ENCODE measurements at places on chromosomes 3 and 15.

DNA sequence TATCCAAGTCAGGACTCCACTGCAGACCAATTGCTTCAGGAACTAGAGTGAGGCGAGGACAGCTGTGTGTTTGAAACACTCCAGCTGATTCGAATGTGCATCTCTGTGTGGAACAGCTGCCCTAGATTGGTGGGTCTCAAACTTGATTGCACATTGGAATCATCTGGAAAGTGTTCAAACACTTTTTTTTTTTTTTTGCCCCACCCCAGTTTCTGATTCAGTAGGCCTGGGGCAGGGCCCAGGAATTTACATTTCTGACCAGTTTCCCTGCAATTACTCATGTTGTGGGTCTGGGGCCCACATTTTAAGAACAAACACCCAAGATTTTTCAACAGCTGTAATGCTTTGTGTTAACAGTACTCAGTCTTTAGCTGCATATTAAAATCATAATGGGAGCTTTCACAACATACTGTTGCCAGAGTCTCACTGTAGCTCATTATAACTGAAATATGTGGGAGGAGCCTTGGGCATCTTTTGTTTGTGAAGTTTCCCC, 156.6 kb downstream of the NR1D2 start:
- DNase-seq, result no peak

DNA sequence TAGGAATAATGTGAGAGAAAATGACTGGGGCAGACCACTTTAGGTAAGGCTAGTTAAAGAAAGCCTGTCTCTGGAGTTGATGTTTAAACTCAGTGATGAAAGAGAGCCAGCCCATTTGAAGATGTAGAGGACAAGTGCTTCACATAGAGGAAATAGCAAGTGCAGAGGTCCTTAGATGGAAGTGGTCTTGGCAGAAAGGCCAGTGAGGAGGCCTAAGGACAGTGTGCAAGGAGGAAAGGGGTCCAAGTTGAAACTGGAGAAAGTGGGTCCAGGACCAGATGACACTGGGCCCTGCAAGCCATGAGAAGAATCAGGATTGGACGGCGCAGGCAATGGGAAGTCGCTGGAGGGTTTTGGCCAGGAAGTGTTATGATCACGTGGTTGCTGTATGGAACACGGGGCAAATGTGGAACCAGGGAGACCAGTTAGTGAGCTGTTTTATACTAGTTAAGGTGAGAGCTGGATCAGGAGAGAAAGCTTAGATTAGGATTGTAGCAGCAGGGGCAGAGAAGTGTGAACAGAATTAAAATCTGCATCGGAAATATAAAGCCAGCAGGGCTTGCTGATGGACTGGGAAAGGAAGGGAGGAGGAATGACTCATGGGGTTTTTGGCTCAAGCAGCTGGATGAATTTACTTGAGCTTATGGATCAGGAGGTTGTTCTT, 48.0 kb upstream of the SCAANT1 start:
- peak; percentile 68 for DNase-seq

GRCh38 chr3:80676261-80676660, 908.5 kb upstream of the ROBO1 start:
- no peak for DNase-seq

GRCh38 chr3:142633073-142633472, 36.9 kb downstream of the PLS1 start:
- DNase-seq, result no peak

DNA sequence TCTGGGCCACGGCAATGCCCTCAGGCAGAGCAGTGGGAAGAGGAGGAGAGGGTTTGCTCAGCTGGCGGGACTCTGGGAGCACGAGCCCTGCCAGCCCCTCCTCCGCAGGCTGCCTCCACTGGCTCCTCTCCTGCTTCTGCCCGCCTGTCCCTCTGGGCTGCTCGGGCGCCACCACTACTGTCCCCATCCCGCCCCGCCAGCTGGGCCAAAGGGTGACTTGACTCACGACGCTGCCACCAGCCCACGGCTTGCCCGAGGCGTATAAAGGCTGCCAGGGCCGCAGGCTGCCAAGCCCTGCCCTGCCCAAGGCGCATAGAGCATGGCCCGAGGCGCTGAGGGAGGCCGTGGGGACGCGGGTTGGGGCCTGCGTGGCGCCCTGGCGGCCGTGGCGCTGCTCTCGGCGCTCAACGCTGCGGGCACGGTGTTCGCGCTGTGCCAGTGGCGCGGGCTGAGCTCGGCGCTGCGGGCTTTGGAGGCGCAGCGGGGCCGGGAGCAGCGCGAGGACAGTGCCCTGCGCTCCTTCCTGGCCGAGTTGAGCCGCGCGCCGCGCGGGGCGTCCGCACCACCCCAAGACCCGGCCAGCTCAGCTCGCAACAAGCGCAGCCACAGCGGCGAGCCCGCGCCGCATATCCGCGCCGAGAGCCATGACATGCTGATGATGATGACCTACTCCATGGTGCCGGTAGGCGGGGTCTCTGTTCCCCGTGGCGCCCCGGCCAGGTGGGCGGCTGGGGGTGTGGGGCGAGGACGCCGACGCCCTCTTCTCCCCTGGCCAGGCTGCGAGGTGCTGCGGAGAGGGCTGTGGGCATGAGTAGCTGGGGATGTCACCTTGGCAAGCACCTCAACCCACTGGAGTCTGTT, at the start of gene GLDN:
Gene GLDN (plus strand): TSS at position 290 of the 861 bp plus-strand sequence. CDS start 30 bp downstream, at position 320.
- DNase-seq, result no peak

DNA sequence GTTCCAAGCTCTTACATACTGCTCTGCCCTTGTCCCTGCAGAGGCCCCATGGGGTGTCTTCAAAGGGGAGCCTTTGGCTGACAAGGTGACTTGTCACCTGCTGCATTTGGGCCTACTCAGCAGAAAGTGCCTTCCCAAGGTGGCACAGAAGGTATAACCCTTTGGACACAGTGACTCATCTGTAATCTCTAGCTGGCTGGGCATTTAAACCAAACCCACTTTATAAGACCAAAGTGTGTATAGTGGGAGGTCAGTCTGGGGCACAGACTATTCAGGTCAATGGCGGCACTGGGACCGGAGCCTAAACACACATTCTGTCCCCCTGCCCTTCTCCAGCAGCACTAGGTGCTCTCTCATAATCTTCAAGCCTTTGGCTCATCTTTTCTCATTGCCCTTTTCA, 35.1 kb downstream of the GJD2 start:
- no peak for DNase-seq

GRCh38 chr3:126518779-126519177, 1.2 kb upstream of the UROC1 start:
- DNase-seq, result no peak

GRCh38 chr15:64351265-64351664, 4.7 kb downstream of the CSNK1G1 start:
- DNase-seq, result no peak

GRCh38 chr15:29651476-29652233, 170.6 kb downstream of the TJP1 start:
- DNase-seq, result no peak

- DNase-seq, result peak; percentile 78
These were observed 89.5 kb upstream of the UBE2E2 start for GRCh38 chr3:23113455-23114171.

- no peak for DNase-seq
These were observed 3.1 kb downstream of the PLXNA1 start for GRCh38 chr3:126986001-126986400.

DNA sequence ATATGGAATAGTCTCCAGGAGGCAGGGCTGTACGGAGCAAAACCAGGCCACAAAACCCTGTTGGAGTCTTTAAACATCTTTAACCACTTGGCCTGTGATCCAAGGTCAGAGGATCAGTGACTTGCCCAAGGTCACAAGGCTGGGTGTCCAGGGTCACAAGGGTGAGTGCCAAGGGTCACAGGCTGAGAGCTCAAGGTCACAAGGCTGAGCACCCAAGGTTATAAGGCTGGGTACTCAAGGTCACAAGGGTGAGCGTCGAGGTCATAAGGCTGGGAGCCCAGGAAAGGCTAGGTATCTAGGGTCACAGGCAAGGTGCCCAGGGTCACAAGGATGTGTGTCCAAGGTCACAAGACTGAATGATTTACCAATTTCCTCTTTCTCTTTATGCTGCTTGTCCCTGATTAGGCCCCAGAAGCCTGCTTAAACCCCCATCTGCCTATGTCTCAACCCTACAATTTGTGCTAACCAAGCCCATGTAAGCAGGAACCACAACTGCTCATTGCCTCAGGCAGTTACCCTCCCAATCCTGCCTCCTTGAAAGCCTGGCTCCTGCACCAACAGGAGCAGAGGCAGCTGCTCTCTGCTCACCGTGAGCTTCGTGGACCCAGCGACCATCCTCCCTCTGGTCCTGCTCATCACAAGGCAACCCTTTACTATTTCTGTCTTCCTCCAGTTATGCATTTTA, 51.5 kb downstream of the MGLL start:
- DNase-seq, result peak; percentile 79

DNA sequence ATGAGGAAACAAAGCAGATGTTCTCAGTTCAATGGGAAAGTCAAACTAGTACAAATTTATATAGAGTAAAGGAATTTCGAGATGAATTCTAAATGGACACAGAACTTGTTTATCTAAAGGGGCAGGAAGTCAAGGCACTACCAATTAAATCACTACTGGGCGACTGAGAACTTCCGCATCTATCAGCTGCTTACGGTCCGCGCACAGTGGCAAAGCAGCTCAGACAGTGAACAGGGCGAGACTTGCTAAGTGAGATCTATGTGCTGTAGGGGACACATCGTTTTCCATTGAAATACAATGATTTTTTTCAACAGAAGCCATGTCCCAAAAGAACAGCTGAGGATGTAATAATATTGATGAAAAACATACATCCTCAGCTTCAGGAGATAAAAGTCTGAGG, 105.0 kb downstream of the CHRNA7 start:
- DNase-seq, result no peak

DNA sequence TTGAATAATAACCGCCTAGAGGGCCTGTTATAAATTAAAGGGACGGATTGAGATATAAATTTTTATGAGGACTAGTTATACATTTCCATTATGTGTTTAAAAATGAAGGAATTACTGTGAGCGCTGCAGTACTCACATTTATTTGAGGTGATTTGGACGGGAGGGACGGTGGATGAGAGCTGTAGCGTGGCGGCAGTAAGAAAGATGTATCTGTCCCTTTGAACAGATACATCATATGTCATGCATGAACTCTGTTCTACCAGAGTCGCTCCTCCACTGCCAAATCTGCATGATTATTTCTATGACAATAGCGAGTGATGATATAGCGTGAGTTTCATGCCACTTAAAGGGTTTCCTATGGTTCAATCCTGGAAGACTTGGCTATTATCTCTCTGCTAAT, 538.8 kb downstream of the MCTP2 start:
- DNase-seq, result no peak

- no peak for DNase-seq
These were observed 243.2 kb upstream of the NR2F2 start for GRCh38 chr15:96087180-96087884.

- DNase-seq, result no peak
These were observed 800 bp downstream of the EPHA3 start for GRCh38 chr3:89108291-89108550.

DNA sequence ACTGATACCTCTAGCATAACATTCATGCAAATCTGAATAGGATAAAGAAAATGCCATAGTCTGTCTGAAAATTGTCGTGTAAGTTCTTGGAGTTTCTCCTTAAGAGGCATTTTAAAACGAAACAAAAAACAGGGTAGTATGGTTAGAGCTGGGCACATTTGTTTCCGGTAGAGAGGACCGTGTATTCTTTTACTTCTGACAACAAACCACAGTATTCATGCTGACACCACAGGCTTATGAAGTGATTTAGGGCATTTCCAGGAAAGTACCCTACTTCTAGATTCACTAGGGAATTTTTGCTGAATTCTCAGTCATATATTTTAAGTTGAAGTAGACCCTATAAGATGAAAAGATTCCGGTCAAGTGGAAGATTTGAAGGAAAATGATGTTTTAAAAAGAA, 541.3 kb downstream of the UNC13C start:
- DNase-seq, result peak; percentile 9

DNA sequence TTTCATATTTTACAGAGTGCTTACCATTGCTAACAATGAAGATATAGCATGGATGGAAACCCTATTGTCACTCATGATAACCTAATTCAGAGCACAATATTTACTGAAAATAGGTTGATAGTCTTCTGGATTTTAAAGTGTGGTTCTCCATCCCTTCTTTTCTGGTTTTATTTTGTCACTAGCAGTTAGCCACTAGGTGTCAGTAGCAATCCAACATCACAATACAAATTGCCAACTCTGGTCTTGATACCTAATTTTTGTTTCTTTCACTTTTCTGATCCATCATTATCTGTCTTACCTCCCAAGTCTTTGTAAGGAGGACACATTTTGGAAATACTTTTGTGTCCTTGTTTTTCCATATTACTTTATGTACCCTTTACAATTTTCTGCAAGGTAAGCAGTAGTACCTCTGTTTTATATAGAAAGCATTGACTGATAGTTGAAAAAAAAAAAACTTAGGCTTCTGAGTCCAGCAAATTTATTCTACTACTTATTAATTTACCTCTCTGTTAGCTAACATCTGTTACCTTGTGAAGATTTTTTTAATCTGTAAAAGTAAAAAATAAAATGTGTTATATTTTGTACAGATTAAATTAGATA, 28.3 kb upstream of the CRYBG3 start:
- DNase-seq, result peak; percentile 51

GRCh38 chr3:194136519-194137007, 615 bp downstream of the HES1 start:
- DNase-seq, result peak; percentile 7

DNA sequence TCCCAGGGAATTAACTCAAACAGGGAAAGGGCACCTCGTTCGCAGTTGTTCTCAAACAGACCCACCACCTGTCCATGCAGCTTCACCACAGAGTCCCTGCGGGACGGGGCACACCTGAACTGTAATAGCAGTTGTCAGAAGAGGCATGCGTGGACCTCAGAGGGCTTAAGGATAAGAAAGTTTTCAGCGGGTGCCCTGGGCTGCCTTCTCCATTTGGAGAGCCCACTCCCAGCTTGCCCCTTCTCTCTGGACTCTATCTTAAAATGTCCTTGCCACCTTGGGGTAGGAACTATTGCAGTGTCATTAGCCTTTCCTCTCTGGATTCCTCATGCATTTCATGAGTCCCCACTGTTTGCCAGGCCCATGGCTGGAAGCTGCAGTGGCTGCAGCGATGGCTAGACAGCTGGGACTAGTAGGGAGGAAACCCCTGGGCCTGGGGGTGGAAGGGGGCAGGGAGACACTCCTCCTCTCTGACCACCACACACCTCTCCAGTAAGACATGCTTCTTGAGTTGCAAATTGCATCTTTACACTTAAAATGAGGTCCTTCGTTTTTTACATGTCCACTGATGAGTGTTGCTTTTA, 33.5 kb downstream of the PDIA5 start:
- DNase-seq, result no peak

- peak; percentile 59 for DNase-seq
These were observed 5.4 kb downstream of the UBE2E1 start for GRCh38 chr3:23811185-23811527.

- DNase-seq, result no peak
These were observed 305.3 kb downstream of the SATB1 start for GRCh38 chr3:18119866-18120265.

DNA sequence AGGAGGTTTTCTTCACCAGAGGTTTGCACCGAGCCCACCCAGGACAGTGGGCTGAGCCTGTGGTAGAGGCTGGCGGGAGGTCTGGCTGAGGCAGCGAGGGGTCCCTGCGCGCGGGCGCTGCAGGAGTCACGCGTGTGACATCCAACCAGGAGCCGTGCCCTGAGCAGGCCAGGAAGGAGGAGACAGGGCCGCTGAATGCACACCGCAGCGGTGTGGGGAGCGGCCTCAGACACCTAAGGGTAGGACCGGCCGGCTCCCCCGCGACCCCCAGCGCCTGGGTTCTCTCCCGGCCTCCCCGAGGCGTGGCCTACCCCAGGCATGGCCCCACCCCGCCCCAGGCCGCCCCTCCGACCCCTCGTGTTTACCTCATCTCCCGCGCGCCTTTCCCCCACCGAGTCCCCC, 412 bp downstream of the SLC41A3 start:
- peak; percentile 57 for DNase-seq

GRCh38 chr3:15726043-15726442, 71.7 kb downstream of the ANKRD28 start:
- DNase-seq, result no peak

All from Kasumi-1 (cell line).